ENCODE measurements at places on chromosomes 11 and 22.

DNA sequence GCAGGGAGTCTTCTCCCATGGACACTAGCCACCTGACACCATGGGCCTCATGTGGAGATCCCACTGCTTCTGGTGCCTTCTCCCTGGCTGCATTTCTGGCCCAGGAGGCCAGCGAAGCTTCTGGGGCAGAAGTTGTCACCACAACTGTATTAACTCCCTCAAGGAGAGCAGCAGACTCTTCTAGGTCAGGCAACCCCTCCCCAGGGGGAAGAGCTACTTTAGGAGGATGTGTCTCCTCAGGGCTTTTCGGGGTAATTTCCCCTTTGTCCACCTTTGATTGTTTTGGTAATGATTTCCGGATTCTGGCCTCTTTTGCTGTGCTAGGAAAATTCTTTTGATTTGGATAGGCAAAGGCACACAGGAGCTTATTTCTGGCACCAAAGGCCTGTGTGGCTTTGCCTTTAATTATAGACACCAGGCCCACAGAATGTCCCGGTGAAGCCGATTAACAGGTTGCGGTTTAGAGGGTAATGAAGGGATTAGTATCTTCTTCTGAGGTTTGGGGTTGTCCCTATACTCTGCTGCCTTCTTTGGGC, 8.9 kb upstream of the UCP2 start:
- DNase-seq: no peak

GRCh38 chr22:25451480-25452114, 112.9 kb upstream of the GRK3 start:
- DNase-seq: no peak

DNA sequence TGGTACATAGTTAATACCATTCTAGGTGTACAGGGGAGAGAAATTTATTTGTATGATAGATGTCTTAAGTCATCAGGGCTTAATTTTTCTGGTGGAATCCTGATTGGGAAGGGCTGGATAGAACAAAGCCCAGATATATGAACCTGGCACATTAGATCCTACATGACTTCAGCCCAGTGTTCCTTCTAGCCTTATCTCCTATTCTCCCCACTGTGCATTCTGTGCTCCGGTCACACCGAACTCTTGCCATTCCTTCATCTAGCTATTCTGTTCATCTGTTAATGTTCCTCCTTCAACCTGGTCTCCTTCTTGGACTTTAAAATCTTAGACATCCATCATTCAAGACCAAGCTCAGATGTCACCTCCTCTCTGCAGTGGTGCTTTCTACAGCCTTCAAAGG, 68.9 kb upstream of the EED start:
- DNase-seq: no peak

GRCh38 chr11:89608234-89608966, 101.7 kb upstream of the TRIM77 start:
- DNase-seq: no peak

- DNase-seq: no peak
Measured at GRCh38 chr11:45791524-45791923, 13.4 kb upstream of the SLC35C1 start.

DNA sequence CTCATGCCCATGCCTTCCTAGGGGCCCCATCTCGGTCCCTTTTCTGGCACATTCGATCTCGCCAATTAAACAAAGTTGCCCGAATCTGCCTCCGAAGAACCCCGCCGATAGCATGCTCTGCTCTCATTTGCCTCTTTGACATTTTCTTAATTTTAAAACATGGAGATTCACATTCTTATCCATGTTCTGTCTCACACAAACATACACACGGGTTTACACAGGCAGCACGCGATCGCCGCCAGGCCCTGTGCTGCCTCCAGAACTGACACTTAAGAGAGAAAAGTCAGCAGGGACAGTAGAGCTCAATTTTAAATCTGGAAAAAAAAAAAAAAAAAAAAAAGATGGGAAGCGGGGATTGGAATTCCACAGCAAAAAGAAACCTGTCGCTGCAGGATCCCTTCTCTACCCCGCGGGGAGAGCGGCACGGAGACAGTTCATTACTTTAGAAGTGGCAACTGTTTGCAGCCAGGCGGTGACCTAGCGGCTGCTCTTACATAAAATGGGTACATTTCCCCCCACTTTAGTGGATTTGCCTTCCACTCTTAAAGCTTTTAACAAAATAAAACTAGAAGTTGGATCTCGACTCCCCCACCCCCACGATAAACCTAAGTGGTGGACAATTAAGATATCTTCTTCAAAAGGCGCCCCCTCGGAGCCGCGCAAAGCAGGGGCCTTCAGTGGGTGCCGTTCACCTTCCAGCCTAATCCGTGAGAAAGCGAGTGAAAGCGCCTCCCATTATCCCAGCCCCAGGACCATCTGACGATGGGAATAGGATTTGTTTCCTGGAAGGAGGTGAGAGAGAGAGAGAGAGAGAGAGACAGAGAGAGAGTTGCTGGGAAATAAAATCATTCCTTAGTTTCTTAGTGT, 13.7 kb downstream of the PAX6 start:
- no peak for DNase-seq

DNA sequence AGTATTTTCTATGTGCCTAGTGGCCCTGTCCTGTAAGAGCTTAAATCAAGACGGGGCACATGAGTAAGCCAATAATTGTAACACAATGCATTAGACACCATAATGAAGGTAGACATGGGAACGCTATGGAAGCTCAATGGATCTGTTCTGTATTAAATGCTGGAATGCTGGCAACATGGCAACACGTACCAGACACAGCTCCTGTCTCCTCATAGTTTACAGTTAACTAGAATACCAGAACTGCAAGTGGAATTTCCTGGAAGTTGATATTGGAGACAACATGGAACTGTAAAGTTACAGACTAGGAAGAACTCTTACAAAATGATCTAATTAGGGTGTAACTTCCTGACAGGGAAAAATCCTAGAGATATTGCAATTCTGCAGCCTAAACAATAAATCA, 12.4 kb downstream of the P4HA3 start:
- no peak for DNase-seq

GRCh38 chr11:13315517-13316432, 38.2 kb downstream of the BMAL1 start:
- DNase-seq: no peak

GRCh38 chr11:30568931-30569330, 17.2 kb downstream of the MPPED2 start:
- DNase-seq: no peak

- DNase-seq: no peak
Measured at GRCh38 chr22:26429458-26430286, 612 bp downstream of the ASPHD2 start.

DNA sequence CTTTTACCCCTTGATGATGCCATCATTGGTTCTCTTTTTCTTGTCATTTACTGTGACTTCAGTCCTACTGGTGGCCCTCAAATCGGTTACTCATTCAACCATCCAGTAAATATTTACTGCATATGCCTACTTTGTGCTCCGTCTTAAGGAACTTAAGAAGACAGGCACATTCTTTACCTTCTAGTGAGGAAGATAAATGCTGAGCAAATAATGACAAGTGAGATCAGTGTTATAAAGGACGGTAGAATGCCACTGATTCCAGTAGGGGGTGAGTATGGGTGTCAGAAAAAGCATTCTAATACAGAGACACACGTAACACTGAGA, 1.6 kb downstream of the ANKRD42 start:
- no peak for DNase-seq

DNA sequence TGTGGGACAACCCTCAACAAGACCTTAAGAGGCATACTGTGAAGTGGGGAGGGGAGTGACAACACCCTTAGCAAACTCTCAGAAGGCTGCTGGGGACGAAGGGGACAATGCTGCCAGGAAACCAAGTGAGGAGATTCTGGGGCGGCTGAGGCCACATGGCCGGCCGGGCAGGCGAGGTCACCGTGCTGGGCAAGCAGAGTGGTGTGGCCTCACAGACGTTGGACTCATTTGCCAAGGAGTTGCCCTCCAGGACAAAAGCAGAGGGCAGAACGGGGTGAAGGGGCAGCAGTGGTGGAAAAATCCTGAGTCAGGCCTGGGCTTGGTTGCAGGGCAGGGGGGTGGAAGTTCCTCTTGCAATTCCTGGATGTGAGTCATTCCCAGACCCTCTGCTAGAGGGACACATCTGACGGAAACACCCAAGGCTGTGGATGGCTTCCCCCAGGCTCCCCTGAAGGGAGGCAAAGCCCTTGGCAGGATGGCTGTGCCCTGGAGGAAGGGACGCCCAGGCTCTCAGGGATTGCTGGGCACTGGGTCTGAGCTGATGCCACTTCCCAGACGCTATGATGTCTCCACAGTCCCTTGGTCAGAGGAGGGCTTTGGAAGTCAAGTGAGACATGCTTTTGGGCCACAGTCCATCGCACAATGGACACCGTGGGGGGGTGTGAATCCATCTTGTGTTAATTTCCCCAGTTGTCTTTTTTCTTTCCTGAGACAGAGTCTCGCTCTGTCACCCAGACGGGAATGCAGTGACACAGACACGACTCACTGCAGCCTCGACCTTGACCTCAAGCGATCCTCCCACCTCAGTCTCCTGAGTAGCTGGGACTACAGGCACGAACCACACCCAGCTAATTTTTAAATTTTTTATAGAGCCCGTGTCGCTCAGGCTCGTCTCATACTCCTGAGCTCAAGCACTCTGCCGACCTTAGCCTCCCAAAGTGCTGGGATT, 16.2 kb upstream of the SHANK3 start:
- no peak for DNase-seq

DNA sequence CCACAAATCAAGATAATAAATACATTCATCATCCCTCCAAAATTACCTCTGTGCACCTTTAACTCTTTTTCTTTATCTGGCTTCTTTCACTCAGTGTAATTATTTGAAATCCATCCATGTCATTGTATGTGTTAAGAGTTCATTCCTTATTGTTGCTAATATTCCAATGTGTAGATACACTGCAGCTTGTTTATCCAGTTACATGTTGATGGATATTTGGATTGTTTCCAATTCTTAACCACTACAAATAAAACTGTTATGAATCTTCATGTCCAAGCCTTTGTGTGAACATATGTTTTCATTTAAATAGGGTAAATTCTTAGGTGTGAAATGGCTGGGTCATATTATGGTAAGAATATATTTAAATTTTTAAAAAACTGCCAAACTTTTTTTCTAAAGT, 323.3 kb upstream of the NCAM1 start:
- no peak for DNase-seq

- no peak for DNase-seq
Measured at GRCh38 chr11:33773404-33773986, 825 bp downstream of the FBXO3 start.

DNA sequence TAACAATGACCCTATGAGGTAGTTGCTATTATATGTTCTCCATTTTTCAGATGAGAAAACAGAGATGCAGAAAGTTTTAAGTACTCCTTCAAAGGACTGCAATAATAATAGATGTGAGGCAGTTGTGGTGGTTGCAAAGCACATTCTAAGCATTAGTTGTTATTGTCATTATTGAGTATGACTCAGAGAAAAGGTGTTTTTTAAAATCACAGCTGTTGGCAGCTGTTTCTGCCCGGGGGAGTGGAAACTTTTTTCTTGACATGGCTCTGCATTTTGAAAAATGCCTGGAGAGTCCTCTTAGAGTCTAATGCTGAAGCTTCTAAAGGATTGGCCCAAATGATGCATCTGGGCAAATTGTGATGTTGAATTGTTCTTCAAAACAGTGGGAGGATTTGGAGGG, 244.5 kb upstream of the MPPED2 start:
- no peak for DNase-seq

- no peak for DNase-seq
Measured at GRCh38 chr22:19687561-19688300, 26.6 kb upstream of the SEPTIN5 start.

- no peak for DNase-seq
Measured at GRCh38 chr11:64372802-64373597, 14.0 kb downstream of the RPS6KA4 start.

GRCh38 chr11:31487848-31488247, 21.6 kb downstream of the IMMP1L start:
- no peak for DNase-seq

GRCh38 chr11:68259122-68259959, 12.4 kb downstream of the C11orf24 start:
- DNase-seq: no peak

DNA sequence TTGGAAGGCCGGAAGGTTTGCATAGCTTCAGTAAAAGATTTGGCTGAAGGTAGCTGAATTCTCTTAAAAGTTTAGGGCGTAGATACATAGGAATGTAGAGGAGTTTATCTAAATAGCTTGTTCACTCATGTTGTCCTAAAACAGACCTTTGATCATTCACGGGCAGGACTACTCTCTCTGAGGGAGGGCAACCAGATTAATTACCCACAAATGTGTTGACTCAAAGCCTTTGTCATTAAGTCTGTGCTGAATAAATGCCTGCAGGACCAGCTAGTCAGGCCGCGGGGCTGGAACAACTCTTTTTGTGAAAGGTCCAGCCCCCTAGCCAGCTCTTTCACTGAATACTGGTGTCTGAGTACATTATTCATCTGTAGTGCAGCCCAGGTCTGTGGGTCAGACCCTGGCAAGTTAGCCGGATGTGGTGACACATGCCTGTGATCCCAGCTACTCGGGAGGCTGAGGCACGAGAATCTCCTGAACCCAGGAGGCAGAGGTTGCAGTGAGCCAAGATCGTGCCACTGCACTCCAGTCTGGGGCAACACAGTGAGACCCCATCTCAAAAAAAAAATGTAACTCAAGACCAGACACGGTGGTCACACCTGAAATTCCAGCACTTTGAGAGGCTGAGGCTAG, 2.8 kb upstream of the FADD start:
- no peak for DNase-seq

GRCh38 chr11:127017482-127017881, 16.9 kb upstream of the KIRREL3 start:
- no peak for DNase-seq

DNA sequence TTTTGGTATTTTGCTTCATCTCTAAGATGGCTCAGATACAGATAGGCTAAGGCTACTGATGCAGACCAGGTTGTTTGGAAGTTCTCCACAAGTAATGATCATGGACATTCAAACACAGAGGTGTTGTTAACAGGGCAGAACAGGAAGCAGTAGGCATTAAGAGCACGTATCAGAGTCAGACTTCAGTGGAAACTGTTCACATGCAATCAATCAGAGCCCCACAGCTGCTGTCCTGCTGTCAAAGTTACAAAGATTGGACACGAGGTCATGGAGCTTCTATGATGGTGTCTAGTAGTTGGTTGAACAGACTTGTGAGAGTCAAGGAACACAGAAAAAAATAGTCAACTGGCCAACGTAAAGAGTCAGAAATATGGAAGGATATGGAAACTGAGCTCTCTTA, 19.8 kb downstream of the OR10D3 start:
- DNase-seq: no peak

- DNase-seq: no peak
Measured at GRCh38 chr11:64015510-64015909, 20.2 kb upstream of the FLRT1 start.

GRCh38 chr22:18095101-18095805, 15.4 kb upstream of the TUBA8 start:
- DNase-seq: no peak
